Stimulated activated CD8-positive, alpha-beta memory T cell treated with anti-CD3 and anti-CD28 coated beads, Interleukin-7, amount 100 ng/mL, for 1 hour (primary cell): ENCODE measurements at places on chromosomes 13 and 19.

DNA sequence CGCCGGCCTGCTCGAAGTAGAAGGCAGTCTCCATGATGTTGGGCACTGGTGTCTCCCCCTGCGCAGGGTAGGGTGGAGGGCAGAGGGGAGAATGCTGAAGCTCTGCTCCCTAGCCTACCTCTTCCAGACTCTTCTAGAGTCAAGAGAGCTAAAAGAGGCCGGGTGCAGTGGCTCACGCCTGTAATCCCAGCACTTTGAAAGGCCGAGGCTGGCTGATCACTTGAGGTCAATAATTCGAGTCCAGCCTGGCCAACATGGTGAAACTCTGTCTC, 10.2 kb downstream of the RSPH6A start:
- no peak for DNase-seq

DNA sequence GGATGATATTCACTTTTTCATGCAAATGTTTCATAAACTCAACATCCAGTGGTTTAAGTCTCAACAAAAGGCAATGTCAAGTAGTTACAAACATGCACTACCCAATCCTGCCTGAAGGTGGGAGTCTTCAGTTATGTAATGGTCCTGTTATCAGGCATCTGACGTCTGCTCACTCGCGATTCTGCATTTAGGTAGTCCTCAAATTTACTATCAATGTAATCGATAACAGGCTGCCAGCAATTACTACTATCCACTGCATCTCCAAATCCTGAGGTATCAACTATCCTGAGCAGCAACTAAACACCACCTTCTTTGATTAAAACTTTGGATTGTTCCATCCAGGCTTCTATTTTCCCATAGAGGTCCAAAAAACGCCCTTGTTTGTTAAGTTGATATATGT, 51.2 kb downstream of the NLRP12 start:
- peak; percentile 13 for DNase-seq

- DNase-seq: no peak
Observed at GRCh38 chr19:3682741-3683404, 17.4 kb downstream of the PIP5K1C start.

DNA sequence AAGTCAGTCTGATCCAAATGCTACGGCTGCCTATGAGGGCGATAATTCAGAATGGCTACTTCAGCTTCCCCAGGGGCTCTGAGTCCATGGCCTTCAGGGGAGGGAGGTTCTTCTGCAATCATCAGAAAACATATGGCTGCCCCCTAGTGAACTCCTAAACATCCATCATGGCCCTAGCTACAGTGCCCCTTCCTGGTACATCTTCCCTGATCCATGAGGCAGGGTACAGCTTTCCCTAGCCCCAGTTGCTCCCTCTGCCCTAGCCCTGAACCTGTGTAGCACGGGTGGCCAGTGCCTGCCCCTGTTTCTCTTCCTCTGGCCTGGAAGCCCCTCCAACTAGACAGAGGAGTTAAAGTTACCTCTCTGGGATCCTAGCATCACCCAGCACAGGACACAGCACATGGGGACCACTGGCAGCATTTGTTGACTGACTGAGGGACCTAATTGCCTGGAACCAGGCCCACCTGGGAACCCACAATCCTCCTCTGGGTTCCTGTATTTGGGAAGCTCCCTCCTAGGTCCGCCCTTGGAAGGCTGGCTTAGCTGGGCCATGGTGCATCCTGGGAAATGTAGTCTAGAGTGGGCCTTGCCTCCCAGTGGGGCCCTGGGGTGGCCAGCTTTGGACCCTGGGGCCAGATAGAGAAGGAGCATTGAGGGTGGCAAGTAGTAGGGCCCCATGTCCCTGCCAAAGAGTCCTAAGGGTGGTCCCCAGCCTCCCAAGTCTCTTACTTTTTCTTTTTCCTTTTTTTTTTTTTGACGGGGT, 17.7 kb upstream of the SEMA6B start:
- DNase-seq: no peak

GRCh38 chr19:17841810-17842662, 5.7 kb downstream of the JAK3 start:
- no peak for DNase-seq

GRCh38 chr13:100506154-100506553, 82.4 kb downstream of the GGACT start:
- DNase-seq: no peak

DNA sequence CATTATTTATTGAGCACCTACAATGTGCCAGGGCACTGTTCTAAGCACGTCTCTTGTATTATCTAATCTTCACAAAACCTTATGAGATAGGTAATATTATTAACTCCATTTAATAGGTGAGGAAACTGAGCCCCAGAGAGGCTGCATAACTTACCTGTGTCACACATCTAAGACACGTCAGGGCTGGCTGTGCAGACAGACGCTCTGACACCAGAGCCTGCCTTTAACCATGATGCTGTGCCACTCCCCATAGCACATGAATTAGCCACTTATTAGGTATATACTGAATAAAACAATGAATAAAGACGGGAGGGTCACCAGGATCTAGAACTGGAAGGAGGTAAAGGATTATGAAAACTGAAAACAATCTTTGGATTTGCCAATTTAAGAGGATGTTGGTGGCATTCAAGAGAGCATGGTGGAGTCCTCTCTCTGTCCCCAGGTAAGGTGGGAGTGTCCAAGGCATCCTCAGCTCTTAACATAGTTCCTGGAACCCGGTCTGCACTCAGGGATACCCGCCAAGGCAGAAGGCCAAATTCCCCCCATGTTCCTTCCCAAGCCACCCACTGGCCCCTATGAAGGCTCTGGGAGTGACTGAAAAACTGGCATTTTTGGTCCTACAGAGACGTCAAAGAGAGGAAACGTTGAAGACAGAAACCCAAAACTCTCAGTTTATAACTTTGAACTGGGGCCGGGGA, 479.7 kb downstream of the FOXO1 start:
- no peak for DNase-seq

- DNase-seq: no peak
Observed at GRCh38 chr13:74838096-74838495, 643.9 kb downstream of the TBC1D4 start.

DNA sequence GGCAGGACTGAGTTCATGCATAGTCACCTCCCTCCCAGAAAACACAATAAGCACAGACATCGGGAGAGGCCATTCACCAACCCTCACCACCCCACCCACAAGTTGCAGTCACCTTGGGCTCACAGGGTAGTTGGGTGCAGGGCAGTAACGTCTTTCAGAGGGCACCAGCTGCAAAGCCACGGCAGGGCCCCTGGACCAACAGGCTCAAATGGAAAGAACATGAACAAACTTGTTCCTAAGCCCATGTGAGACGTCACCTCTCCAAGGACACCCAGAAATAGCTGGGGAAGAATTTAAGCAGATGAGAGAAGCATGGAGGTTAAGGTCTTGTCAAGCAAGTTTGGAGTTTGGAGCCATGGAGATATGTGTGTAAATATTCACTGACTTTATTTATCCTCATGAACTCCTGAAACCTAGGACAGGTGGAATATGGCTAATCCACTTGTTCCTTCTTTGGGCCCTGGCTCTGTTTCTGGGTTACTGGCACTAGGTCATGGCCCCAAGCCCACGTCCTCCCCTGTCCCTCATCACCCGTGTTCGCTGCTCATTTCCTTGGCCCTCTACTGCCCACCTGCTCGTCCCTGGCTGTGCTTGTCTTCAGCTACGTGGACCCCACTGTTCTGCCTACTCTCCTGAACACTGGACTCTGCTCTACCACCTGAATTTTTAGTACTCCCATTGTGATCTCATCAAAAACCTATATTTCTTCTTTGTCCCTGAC, 40.4 kb downstream of the SACS start:
- no peak for DNase-seq

GRCh38 chr13:112885782-112886268, 83.2 kb upstream of the MCF2L start:
- DNase-seq: no peak

DNA sequence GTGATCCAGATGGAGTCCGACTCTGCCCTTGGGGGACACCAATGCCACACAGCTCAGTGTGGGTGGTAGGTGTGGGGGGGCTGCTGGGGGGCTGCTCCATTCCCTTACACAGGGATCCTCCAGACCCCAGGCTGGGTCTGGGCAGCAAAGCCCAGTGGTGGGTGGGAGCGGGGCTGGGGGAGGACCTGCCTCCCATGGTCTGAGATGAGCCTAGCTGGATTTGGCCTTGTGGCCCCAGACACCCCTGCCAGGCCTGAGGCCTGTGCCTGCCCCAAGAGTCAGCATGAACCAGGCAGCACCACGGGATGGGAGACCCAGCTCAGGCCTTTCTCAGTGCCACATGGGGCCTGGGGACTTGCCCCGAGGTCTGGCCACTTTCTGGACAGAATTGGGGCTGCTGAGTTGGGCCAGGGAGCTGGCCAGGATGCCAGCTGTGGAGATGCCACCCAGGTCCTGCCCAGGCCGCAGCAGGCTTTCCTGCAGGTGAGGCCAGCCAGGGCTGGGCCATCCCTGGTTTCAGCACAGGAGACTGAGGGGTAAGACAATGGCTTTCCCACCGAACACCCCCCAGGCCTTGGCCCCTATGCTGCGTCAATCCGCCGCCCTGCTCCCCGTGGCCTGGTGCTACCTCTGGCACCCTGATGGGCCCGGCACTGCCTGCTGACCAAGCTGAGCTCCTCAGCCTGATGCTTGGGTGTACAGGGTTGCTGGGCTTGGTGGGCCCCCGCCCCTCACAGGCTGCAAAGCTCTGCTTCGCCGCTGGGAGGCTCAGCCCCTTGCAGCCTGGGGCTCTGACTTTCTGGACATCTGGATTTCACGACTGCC, 24.2 kb downstream of the CEBPG start:
- no peak for DNase-seq

- no peak for DNase-seq
Observed at GRCh38 chr13:40151673-40152072, 496.2 kb downstream of the COG6 start.

GRCh38 chr13:78806457-78806856, 147.5 kb upstream of the OBI1 start:
- no peak for DNase-seq

GRCh38 chr13:68872338-68872737, 1235.3 kb upstream of the ATXN8OS start:
- DNase-seq: no peak

GRCh38 chr13:70424928-70425327, 316.7 kb upstream of the KLHL1 start:
- DNase-seq: no peak
